CD4-positive, alpha-beta T cell treated with Interleukin-6 at 100 ng/mL for 8 hours (primary cell): ENCODE measurements at places on chromosomes 6 and 20.

- no peak for DNase-seq
Observed at GRCh38 chr6:71043902-71044301, 87.0 kb upstream of the B3GAT2 start.

GRCh38 chr6:167565388-167565787 lies 240.5 kb downstream of the TTLL2 start:
- DNase-seq = no peak

GRCh38 chr20:20463933-20464374 lies 96.0 kb downstream of the INSM1 start:
- no peak for DNase-seq

DNA sequence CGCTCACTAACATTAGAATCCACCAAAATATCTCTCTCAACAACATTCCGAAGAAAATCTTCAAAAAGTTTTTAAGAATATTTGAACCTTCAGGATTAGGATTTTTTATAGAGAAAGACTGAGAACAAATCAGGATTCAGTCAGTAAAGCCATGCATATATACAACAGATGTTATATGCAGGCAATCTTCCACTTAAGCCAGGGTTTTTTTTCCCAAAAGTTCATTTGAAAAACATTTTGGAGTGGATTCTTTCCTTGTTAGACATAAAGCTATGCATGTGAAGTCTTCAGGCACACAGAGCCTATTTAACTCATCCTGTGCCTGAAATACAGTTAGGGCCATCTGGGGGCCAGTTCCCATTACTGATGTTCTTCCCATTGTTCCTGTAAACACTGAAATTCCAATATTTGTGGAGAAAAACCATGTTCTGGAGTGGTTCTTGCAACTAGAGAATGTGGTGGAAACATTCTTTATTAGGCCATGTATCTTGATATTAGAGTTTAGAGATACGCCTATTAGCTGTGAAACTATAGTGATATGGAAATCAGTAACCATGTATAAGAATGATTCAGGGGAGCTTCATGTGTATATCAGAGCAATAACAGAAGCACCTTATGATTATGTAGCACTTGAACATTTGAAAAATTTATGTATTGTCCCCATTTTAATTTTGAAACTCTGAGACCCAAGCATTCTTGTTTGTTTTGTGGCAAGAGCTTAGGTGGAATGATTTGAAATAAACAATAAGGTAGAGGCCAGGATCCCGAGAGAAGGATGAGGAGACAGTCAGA lies 61.7 kb downstream of the PLEKHG1 start:
- DNase-seq = no peak

- DNase-seq = no peak
Observed at GRCh38 chr6:5670381-5670780, 336.3 kb downstream of the NRN1 start.
